Astrocyte of the hippocampus (primary cell): ENCODE measurements at places on chromosomes 7 and 10.

DNA sequence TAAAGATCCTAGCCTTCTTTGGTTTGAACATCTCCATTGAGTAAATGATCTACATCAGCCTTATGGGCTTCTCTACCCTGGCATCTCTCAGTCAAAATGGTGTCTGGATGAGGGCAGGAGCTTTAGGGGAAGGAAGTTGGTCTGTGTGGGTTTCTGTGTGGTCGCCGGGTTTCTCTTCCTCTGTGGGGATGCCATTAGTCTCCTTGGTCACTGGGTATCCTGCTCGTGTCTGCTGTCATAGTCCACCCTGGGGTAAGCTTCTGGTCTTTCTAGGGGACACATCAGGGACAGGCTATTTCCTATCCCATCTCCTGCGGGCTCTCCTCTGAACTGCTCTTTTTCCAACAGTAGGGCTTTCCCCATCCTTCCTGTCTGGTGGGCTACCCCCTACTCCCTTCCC lies 150.3 kb upstream of the NPY start:
- DNase-seq: no peak

DNA sequence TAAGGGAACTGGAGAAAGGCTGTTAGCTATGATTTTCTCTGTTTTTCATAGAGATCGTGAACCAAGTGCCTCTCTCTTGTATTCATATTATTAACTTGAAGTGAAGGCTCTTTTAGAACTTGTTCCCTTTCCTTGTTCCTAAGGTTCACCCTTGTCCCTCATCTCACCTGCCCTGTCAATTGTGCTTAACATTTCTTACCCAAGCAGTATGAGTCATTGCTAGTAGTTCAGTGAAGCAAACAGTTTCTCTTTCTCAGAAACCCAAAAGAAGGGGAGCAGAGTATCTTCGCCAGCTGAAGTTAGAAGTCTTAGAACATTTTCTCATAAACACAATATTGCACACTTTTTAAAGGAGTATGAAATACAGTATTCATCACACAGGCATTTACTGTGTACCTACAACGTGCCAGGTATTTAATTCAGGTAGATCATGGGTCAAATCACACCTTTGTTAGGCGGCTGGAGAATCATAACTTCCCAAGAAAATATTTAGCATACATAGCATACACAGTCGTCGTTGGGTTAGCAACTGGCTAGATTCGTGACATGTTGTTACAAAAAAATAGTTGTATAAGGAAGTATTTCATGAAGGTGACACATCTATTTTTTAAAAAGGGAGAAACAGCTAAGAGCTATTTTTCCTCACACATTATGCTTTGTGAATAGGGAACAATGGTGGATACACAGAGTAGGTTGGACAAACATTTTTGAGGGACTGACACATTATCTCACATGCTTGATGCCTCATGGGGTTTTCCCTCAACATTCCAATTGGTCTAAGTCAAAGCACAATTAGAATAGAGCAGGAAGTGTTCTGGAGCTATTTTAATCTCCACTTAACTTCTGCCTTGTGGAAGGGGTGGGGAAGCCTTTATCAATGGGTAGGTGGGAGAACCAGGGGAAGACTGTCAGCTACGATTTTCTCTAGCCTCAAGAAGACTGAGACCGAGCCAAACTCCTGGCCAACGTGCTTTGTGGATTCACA lies 13.2 kb downstream of the HDAC9 start:
- DNase-seq: peak; percentile 96

GRCh38 chr7:84196084-84196503 lies 1.5 kb upstream of the SEMA3A start:
- peak; percentile 67 for DNase-seq

DNA sequence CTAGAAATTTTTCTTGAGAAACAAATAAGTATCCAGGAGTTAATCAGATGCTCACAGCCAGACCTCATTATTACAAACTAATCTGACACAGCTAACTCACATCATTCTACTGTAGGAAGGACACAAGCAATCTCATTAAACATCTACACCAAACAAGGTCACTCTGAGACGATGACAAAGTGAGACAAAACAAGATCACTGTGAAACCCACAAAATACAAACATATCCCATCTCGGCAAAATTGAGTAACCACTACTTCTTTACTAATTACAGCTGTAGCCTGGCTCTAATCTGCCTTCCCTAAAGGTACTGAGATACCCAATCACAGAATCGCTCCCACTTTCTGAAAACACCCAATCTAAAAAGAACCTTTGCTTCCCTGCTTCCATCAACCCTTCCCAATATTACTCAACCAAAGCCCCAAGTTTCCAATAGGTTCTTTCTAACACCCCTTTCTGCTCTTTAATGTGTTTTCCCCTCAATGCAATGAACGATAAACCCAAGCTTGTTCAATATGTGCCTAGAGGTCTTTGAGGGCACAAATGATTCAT lies 26.9 kb downstream of the CCDC6 start:
- DNase-seq: no peak

- DNase-seq: no peak
Observed at GRCh38 chr10:71344154-71344925, 25.3 kb downstream of the SLC29A3 start.

DNA sequence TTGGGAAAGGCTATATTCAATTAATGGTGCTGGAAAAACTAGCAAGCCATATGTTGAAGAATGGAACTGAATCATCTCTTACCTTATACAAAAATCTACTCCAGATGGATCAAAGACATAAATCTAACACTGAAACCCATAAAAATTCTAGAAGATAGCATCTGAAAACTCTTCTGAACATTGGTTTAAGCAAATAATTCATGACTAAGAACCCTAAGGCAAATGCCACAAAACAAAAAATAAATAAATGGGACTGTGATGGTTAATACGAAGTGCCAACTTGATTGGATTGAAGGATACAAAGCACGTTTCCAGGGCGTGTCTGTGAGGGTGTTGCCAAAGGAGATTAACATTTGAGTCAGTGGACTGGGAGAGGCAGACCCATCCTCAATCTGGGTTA lies 1130.0 kb downstream of the DNAJB9 start:
- no peak for DNase-seq

- peak; percentile 73 for DNase-seq
Observed at GRCh38 chr10:62805231-62806099, 945 bp downstream of the ADO start.

DNA sequence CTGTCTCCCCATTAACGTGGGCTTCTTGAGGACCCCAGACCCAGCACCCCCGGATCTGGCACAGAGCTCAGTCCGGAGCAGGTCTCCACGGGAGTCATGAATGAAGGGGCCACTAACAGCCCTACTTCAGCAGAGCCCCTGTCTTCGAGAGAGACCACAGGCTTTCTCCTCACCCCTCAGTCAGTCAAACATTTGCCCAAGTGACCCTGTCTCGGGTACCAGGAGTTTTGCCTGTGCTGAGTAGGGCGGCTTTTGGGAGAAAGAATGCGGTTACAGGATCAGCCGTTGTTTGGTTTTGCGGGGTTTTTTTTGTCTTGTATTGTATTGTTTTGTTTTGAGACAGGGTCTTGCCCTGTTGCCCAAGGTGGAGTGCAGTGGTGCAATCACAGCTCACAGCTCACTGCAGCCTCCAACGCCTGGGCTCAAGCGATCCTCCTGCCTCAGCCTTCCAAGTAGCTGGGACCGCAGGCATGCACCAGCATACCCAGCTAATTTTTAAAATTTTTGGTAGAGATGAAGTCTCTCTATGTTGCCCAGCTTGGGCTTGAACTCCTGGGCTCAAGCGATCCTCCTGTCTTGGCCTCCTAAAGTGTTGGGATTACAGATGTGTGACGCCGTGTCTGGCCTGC lies 16.5 kb downstream of the ADAP1 start:
- DNase-seq: no peak

DNA sequence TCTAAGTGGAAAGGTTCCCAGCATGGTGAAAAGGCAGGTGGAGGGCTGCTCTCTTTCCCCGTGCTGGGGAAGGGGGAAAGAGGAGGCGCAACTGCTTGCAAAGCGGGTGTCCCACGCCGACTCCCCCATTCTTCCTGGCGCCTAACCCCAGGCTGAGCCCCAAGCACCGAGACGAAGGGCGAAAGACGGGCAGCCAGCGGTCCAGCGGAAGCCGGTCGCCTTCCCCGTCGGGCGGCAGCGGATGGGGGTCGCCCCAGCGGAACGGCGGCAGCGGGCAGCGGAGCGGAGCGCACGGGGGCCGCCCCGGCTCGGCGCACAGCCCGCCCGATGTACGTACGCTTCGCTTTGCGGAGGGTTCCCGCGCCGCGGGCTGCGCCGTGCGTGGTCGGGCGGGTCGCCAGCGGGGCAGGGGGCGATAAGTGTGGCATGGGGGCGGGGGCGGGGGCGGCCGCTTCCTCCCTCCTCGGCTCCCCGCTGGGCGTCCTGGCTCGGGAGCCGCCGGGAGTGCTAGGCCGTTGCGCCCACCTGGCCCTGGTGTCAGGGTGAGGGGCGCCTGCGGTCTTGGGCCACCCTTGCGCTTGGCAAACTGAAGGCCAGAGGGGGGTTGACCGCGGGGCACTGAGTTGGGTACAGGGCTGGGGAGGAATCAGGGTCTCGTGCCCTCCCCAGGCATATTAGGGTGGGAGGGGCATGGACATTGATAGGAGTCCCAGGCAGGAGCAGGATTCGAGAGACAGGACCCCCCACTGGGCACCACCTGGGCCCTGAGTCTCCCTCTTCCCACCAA lies 35.2 kb upstream of the HSPB1 start:
- no peak for DNase-seq

GRCh38 chr10:112687647-112688046 lies 240.6 kb downstream of the VTI1A start:
- DNase-seq: peak; percentile 29

GRCh38 chr10:80684259-80684658 lies 146.6 kb downstream of the SH2D4B start:
- DNase-seq: peak; percentile 14

DNA sequence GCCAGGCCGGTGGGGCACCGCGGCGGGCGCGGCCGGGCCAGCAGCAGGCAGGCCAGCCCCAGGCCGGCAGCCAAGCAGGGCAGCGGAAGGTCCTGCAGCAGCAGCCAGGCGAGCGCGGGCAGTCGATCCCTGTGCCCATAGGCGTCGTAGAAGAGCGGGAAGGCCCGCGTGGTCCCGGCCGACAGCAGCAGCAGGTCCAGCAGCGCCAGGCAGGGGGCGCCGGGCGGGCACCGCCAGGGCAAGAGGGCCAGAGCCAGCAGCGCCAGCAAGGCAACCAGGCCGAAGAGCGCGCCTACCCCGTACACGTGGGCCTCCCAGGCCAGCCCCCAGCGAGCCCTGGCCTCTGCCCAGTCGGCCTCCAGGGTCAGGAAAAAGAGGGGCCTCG lies 8.4 kb upstream of the RBM28 start:
- DNase-seq: peak; percentile 79

GRCh38 chr10:91050371-91051034 lies 129.6 kb upstream of the ANKRD1 start:
- DNase-seq: peak; percentile 12
